ENCODE measurements at places on chromosomes 7 and 10. TPM values are rescaled to one million over a fixed set of nuclear protein-coding genes. Genes with fewer than 3 reads are reported as not detected.
A peak's percentile ranks its signal among the peaks of the same experiment; 100 is the strongest.

Gene SPDYE18
- 1.5 TPM for total RNA-seq

GRCh38 chr10:118256209-118256608 is 85.9 kb downstream of the FAM204A start:
- no peak for DNase-seq

GRCh38 chr10:27225642-27226257 is 14.8 kb downstream of the ACBD5 start:
- no peak for DNase-seq

DNA sequence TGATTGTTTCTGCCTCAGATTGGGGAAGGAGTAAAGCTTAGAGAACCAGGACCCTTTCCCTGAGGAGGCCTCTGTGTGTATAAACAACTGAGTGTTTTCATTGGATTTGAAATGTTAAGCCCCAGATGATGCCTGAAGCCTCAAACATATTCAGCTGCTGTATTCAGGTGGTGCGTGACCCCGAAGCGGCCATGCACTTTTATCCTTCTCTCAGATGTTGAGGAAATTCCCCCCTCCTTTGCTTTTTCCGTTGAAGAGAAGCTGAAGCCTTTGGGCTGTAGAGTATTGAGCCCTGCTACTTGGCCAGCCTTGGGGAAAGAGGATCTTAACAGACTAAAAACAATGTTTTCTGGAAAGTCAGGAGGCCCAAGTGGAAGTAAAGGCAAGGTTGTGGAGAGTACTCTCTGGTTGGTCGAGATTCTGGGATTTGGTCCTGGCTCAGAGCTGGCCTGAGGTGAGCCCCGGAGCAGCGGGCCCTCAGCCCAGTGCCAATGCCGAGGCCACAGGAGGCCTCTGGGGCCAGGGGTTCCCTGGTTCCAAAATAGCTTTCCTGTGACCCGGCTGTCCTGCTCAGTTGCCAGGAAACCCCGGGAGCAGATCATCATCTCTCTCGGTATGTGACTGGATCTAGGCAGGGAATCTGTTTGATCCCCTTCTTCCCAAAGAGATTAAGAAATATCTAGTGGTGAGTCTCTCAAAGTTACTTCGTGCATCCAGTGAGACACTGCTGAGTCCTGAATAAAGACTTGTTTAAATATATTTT is 22.5 kb downstream of the FKBP6 start:
- DNase-seq = no peak

DNA sequence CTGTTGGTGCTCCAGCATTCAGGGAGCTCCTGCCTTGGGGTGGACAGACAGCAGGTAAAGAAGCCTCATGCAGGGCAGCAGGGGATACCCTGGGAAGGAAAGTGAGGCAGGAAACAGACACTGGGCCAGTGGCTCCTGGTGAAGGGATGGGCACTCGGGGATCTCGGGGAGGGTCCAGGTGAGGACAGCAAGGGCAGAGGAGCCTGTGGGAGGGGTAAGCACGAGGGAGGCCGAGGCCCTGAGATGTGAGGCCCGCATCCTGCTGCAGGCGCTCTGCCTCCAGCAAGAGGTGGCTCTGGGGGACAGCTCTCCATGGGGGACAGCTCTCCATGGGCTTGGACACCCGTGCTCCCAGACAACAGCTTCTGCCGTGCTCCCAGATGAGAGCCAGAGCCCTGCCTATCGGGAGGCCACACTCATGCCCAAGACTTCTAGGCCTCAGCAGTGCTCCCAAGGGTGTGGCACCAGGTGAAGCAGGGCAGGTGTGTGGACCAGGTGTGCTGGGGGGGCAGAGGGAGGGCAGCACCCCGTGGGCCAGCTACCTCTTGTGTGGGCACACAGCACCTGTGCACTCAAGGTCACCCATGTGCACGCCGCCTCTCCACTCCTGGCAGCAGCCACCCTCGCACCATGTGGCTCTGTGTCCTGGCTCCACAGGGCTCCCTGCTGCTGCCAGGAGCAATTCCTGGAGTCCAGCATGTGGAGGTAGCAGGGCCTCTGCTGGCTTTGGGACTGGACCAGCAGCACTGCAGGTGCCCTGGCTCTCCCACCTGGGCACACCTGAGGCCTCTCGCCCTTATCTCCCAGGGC is 93.6 kb upstream of the INSIG1 start:
- DNase-seq = no peak

GRCh38 chr10:86666538-86666937 is 1.8 kb upstream of the LDB3 start:
- peak; percentile 59 for DNase-seq

DNA sequence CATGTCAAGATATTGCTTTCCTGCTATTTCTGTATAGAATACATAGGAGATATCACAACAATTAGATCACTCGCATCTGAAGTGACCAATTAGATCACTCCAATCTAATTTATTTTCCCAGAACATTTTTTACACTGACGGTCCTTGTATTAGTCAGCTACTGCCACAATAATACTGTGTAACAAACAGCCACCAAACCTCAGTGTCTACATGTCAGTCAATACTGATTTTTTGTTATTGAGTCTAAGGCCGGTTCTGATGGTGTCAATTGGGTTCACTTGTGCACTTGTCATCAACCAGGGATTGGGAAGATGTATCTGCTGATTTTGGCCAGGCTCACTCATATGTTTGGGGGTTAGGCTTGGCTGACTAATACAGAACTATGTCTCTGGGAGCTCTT is 275.9 kb upstream of the NFE2L3 start:
- no peak for DNase-seq

DNA sequence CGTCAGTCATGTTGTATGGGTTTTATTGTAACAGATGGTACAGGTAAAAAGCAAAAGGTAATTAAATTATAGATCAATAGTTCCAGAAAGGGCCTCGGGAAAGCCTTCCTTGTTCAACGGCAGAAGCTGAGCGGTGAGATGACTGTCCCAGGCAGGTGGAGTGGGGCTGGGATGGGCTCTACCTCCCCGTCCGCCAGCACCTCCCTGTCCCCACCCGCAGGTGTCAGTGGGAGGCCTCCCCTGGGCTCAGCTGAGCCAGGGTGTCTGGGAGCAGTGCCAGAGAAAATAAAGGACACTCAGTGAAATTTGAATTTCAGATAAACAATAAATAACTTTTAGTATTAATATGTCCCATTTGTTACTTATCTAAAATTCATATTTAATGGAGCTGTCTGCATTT is 58.9 kb downstream of the CLRN3 start:
- no peak for DNase-seq

Gene FKBP6
- not detected for total RNA-seq

Gene PRKAR2B
- 87.0 TPM for total RNA-seq

Gene SUGCT
- total RNA-seq = 3.6 TPM

DNA sequence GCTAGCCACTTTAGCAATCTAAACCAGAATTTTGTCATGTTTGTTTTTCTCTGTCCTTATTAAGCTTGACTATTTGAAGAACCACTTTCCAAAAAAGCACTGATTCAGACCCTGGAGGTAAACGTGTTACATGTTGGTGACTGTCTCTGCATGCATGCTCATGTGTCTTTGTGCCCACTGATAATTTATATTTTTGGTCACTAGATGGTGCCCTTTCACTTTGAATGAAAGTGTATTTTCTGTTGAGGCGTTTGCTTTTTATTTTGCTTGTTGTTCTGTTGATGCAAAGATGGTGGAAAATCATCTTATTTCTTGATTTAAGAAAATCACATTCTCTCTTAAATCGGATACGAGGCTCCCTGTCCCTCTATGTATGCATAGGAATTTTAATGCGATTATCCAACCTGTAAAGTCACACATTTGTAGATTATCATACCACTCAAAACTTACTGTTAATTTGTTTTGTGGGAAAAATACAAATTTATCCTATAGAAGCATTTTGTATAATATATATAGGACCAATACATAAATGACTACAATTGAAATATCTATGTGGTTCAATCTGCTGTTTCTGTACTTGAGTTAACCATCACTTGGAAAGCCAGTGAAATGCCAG is 269.3 kb downstream of the BICC1 start:
- DNase-seq = no peak

GRCh38 chr10:31974434-31975124 is 45.9 kb upstream of the ARHGAP12 start:
- no peak for DNase-seq

GRCh38 chr10:120749856-120750566 is 101.2 kb upstream of the WDR11 start:
- DNase-seq = no peak

- no peak for DNase-seq
Measured at GRCh38 chr7:70717553-70718329, 414.2 kb upstream of the GALNT17 start.

- DNase-seq = no peak
Measured at GRCh38 chr10:43305876-43306275, 39.0 kb upstream of the RASGEF1A start.

Gene NEUROG3
- not detected for total RNA-seq

- DNase-seq = peak; percentile 13
Measured at GRCh38 chr10:42987121-42987541, 89.7 kb upstream of the RET start.

DNA sequence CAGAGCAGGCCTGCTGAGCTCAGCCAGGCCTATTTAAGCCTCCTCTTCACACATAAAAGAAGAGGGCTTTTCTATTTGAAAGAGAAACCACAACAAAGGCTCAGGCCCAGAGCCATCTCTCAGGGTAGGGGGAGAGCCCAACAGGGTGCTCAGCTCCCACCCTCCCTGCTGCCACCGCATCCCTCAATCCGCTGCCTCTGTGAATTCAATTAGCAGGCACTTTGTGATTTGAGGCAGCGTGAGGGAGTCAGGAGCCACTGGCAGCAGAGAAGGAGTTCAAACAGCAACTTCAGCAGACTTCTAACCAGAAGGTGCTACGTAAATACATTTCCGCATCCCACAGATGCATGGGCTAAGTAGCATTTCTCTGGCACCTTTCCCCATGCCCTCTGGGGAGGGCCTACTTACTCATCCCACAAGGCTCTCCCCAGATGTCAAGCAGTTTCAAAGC is 45.2 kb downstream of the LRRC20 start:
- DNase-seq = no peak

DNA sequence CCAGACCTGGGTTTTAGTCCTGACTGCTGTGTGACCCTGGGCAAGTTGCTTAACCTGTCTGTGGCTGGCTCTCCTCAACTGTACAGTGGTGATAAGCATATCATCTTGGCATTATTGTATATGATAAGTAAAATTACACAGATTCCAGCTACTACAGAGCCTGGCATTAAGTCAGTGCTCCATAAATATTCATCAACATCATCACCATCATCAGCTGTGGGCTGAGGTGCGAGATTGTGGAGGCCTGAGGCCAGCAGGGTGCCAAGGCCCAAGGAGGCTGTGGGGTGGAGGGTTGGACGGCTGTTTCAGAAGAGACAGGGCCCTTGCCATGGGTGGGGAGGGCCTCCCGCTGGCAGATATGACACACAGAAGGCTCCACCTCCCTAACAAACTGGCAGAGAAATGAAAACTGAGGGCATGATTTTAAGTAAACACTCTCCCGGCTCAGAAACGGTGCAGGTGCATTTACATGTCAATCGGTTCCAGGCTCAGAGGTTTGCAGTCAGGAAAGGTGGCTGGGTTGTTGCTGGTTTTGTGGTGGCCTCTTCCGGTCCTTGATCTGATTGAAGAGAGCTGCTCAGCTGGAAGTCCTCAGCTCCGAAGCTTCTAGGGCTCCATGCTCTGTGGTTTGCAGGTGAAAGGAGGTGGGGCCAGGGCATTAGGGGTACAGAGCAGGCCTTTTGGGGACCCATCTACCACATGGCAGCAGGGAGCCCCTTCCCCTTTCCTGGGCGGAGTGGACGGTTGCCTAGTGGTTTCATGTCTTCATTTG is 10.2 kb downstream of the CRYGN start:
- no peak for DNase-seq

Gene ANKRD1
- 0.58 TPM for total RNA-seq

GRCh38 chr7:84677117-84677732 is 482.6 kb upstream of the SEMA3A start:
- DNase-seq = no peak

GRCh38 chr10:47047577-47048525 is 136.6 kb downstream of the PTPN20 start:
- DNase-seq = peak; percentile 75

Gene PLXNA4
- total RNA-seq = 50.3 TPM

Gene TMEM236
- 0.66 TPM for total RNA-seq
